H1 (cell line): ENCODE measurements at places on chromosomes 7 and 10. TPM values are rescaled to one million over a fixed set of nuclear protein-coding genes. Genes with fewer than 3 reads are reported as not detected.

GRCh38 chr7:131462059-131462458 lies 94.4 kb downstream of the PODXL start:
- no peak overlapping the region for H3K4me3 ChIP-seq
- DNase-seq = no peak
- H3K4me1 ChIP-seq = no peaks in the 10 kb centered on the region
- no peak overlapping the region for H3K27ac ChIP-seq
- peaks cover 6% of the 10 kb centered on the region; the same call in 1 of the 2 replicates for H3K36me3 ChIP-seq
- H3K27me3 ChIP-seq = no peaks in the 10 kb centered on the region

GRCh38 chr7:122658856-122659255 lies 40.1 kb downstream of the RNF133 start:
- DNase-seq = no peak
- no peaks in the 10 kb centered on the region for H3K4me1 ChIP-seq
- H3K36me3 ChIP-seq = no peaks in the 10 kb centered on the region
- no peak overlapping the region for H3K4me3 ChIP-seq

Gene PARP12
- total RNA-seq = 9.0 and 10.6 TPM in 2 replicates

DNA sequence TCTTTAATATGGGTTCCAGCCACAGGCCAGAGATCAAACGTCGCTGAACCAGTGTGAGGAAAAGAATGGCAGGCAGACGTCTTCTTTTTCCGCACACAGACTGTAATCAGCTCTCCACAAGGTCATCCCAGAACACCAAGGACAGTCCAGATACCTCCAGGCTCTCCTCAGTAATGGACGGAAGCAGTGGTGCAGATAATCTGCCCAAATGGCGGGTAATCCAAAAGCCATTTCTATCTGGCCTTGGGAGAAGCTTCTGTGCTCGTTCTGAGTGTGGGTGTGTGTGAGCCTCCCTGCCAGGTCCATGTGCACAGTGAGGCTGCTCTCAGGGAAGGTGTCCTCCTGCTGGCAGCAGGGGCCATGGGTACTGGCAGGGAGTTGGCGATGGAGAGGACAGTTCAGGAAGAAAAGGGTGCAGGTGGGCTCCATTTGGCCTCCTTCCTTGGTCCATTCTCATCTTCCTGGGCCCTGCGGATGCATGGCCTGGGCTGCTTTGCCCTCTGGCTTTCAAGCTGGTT lies 15.6 kb upstream of the TEX36 start:
- DNase-seq = no peak
- no peaks in the 10 kb centered on the region for H3K36me3 ChIP-seq
- H3K4me1 ChIP-seq = no peaks in the 10 kb centered on the region
- H3K27me3 ChIP-seq = no peaks in the 10 kb centered on the region
- H3K27ac ChIP-seq = no peak overlapping the region
- H3K4me3 ChIP-seq = no peak overlapping the region

Gene GPR26
- total RNA-seq = 0.09 and 0.10 TPM in 2 replicates

Gene HECW1
- 10.5 and 12.7 TPM in 2 replicates for total RNA-seq

Gene ZNF32
- 21.7 and 22.5 TPM in 2 replicates for total RNA-seq
